ENCODE measurements at places on chromosomes 12 and 14.

DNA sequence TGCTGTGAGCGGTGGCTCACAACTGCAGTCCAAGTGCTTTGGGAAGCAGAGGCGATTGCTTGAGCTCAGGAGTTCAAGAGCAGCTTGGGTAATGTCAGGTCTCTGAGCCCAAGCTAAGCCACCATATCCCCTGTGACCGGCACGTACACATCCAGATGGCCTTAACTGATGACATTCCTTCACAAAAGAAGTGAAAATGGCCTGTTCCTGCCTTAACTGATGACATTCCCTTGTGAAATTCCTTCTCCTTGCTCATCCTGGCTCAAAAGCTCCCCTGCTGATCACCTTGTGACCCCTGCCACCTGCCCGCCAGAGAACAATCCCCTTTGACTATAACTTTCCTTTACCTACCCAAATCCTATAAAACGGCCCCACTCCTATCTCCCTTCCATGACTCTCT is 48.6 kb downstream of the SLC25A47 start:
- DNase-seq, result no peak

DNA sequence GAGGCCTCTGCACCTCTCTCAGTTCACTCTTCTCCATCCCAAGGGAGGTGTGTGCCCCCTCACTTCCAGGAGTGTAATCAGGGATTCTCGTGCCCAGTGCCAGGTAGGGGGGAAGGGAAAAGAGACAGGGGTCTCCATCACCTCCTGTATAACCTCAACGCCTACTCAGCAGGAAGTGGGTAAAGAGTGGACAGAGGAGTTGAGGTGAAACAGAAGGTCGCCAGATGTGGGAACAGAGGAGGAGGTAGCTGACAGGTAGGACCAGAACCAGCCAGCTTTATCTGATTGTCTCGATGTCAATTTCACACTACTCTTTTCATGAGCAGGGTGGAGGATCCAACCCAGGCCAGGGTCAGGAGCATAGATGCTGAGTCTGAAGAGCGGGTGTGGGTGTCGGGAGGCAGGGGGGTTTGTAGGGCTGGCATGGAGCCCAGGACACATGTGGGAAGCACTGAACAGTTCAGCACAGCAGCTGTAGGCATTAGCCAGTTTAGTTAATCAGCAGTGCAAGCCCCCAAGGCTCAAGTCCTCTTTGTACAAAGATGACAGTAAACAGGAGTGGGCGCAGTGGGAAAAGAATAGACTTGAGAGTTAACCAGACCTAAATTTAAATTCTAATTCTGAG is 213.5 kb downstream of the PELI2 start:
- no peak for DNase-seq

GRCh38 chr12:116687888-116688287 is 50.0 kb downstream of the SPRING1 start:
- DNase-seq, result no peak

GRCh38 chr14:23121361-23121771 is 2.3 kb upstream of the CEBPE start:
- DNase-seq, result no peak

DNA sequence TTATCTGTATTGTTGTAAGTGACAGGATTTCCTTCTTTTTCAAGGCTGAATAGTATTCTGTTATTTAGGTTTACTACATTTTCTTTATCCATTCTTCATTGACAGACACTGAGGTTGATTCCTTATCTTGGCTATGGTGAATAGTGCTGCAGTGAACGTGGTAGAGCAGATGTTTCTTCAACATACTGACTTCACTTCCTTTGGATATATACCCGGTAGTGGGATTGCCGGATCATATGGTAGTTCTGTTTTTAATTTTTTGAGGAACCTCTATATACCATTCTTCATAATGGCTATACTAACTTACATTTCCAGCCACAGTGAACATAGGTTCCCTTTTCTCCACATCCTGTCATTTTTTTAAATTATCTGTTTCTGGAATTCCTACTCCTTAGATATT is 21.8 kb downstream of the DERA start:
- DNase-seq, result no peak

DNA sequence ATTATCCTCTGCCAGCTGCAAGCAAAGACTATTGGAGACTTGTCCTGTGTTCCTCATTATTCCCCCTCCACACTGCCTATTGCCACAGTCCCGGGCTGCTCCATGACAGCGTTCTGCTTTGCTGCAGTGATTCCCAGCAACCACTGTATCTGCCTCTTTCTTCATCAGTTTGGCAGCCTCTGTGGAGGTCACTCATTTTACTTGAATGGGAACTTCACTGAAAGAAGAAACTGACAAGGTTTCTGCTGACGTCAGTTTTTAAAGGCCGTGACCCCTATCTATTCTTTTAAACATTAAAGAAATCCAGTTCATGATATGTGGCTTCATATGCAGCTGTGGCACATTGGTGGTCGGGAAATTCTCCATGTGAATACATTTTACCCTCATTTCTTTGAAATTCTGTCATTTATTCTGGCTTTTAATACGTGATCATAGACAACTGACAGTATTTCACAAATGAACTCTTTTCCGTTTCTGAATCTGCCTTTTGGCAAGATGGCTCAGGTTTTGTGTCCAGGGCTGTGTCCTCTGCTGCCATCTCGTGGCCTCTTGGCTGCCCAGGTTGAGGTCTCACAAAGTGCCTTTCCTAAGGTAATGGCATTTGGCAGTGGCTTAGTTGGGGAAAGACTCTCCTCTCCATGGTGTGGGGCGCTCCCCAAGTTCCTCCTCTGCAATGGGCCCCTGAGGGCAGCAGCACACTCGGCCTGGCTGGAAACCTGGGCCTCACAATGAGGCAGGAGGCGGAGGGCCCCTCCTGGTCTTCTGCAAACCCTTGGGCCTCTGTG is 5.8 kb downstream of the TMEM253 start:
- DNase-seq, result no peak

DNA sequence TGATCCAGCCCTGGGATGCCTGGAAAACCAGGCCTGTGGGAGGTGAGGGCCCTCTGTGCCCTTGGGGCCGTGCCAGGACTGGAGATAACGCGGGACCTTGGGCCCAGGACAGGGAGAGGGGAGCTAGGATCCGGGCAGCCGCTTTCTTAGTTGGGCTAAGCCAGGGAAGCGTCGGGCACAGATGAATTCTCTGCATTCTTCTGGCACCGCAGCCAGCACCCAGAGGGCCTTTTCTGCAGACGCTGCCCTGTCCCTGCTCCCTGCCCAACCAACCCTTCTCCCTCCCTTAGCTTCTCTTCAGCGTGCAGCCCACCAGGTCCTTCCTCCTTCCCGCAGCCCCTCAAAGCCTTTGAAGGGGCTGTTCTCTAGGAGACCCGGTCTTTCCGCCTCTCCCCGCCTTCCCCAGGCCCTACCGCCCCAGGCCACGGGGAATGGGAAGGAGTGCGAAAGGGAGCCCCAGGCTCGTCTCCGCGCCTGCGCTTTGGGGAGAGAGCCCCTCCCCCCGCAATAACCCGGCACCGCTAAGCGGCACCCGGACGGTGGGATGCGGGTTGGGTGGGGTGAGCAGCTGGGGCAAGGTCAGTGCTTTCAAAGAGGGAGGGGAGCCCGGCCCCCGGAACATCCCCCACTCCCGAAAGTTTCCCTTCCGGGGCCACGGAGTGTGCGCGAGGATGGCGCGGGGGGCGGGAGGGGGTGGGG is 663 bp downstream of the NCKAP5L start:
- DNase-seq, result no peak

GRCh38 chr14:75158843-75159614 is 17.4 kb downstream of the TMED10 start:
- no peak for DNase-seq

DNA sequence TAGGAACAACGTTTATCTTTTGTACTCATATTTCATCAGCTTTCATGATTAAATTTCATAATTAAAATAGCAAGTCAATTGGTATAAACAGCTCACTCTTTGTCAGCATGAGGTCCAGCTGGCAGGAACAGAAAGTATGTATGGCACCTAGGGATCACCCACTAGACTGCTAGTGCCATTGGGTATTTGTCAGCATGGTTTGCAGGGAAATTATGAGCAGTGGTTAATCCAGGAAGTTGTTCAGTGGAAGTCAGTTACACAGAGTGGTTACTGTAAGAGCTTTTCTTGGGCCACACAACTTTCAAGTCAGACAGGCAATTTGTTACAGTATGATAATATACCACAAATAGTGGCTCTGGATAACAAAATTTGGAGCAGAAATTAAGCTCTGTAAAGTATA is 340.3 kb upstream of the RGS6 start:
- no peak for DNase-seq

GRCh38 chr12:108462686-108463085 is 52.4 kb upstream of the FICD start:
- no peak for DNase-seq

DNA sequence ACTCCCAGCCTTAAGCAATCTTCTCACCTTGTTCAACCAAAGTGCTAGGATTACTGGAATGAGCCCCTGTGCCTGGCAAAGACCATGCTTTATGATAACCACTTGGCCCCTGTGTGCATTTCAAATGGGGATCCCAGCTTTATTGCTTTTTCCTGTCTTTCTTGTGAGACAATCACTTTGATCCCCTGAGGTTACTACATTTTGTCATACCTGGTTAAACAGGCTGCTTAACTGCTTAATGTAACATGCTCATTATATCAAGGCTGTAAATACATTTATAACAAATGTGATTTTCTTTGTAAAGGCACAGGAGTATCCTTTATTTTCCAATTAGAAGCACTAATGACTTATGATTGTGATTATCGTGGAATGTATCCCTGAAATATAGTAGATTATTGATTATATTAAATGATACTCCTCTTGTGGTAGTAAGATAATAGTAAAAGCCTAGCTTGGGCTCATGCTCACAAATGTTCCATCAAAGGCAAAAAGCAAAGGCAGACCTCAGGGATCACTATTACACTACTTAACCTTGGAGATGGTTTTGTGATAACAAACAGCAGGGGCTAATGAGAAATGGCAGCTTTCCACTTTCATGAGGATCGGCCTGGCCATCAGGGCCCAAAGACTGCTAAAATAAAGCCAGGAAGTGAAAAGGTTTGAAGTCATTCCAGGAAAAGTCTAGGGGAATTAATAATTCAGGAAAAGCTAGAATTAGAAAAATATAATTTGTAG is 290.8 kb upstream of the MDGA2 start:
- DNase-seq, result no peak

GRCh38 chr14:28412077-28412476 is 354.5 kb upstream of the FOXG1 start:
- no peak for DNase-seq

GRCh38 chr12:130818635-130819576 is 20.1 kb downstream of the STX2 start:
- DNase-seq, result no peak

DNA sequence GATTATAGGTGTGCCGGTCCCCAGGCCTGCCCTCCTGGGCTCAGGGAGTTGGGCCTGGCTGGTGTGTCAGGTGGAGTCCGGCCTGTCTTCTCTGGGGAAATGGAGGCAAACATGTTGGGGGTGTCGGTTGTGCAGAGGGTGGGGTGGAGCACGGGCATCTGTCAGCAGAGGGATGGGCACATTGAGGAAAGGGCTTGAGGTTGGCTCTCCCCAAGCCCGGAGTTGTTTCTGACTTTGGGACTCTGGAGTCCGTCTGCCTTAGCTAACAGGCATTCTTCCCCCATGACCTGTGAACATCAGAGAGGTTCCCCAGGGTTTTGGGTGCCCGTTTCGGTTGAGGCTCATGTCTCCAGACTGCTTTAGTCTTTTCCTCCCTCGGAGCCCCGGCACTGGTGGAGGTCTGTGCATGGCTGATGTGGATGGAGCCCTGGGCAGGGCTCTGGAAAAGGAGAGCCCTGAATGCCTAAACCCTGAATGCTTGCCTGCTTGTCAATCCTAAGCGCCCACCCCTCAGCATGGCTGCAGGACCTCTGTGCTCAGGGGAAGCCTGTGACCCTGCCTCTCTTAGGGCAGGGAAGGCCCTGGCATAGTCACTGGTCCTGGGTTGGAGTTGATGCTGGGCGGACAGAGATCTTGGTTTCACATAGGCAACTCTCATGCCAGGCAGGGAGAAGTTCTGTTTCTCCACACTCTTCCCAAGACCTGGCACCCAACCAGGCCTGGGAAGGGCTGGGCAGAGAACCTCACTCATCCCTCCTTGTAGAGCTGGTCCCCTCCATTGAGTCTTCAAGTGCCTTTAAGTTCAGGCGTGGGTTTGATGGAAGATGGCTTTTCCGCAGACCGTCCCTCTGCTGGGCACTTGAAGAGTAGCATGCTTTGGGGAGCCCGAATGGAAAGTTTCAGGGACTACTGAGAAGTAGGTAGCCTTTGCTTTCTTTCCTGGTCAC is 12.9 kb downstream of the NYNRIN start:
- DNase-seq, result no peak

DNA sequence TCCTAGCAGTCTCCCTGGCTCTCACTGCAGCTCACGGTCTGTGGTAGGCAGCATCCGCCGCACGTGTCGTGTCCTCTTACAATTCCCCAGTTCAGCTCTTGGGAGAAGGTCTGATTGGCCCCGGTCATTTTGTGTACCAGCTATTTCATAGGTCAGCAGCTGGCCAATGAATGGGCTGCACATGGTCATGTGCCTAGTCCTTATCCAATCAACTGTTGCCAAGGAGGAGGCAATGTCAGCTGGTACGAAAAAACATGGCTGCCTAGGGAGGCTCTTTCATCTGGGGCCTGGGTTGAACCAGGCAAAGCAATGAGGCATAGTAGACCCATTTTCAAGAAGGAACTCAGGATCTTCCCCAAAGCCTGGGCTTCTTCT is 46.1 kb downstream of the RNFT2 start:
- DNase-seq, result no peak

DNA sequence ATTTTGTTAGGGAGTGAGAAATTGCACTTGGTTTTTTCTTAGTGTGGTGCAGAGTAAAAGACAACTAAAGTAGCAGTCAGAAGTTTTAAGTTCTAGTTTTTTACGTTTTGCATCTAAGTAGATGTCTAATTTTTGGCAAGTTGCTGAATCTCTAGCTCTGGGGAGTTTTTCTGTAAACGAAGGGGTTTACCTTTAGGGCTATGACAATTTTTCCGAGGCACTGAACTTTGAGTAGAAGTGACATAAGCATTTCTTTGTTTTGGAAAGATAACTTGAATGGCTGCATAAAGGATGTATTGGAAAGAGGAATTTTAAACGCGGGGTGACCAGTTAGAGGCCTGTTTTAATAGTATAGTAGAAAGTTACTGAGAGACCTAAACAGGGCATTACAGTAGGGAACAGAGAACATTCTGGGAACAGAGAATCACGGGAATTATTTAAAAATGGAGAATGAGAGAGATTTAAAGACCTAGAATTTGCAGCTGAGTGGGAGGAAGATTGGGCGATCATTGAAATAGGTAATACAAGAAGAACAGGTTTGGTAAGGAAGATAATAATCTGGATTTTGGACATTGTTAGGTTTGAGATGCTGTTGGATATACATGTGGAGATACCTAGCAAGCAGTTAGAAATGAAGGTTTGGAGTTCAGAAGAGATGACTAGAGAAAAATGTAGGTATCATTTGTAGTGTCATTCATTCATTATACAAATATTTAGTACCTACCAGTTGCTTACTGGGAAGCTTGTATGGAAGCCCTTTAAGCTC is 1.2 kb downstream of the ZNF410 start:
- DNase-seq, result no peak

Data from fibroblast of skin of left biceps (primary cell).